ENCODE measurements at places on chromosomes 16 and 17.

DNA sequence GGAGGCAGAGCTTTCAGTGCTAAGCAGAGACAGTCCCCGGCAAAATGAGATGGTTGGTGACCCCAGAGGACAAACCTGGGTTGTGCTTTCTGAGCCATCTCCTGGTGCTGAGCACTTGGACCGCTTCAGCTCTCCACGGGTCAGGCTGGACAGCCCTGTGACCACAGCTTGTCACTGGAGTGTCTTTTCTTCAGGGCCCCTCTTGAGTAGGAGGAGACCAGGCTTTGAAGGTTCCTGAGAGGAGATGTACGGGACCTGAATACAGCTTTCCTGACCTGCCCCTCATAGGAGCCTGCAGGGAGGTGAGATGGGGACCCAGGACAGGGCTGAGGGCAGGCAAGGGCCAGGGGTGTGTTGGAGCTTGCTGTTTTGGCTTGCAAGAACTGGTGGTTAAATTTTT is 17.8 kb upstream of the ADGRG1 start:
- DNase-seq, result no peak

- DNase-seq, result no peak
These were observed 9.0 kb upstream of the NGFR start for GRCh38 chr17:49486012-49486641.

DNA sequence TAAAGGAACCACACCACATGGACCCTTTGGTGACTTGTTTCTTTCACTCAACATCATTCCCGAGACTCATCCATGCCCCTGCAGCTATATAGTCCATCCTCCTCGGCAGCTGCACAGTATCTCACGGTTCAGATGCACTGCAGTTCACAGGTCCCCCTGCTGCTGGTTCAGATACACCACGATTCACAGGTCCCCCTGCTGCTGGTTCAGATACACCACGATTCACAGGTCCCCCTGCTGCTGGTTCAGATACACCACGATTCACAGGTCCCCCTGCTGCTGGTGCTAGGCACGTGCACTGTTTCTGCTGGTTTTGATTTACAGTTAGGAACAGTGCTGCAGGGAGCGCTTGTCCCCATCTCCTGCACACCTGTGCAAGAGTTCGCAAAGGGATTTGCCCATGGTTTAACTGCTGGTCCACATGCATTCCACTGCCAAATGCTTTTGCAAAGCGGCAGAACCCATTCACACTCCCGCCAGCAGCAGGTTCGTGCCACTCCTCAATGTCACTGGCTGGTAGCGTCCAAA is 3.8 kb downstream of the HSDL1 start:
- DNase-seq, result no peak

- DNase-seq, result no peak
These were observed 38.4 kb downstream of the ABAT start for GRCh38 chr16:8712589-8713361.

GRCh38 chr16:55426865-55427484 is 52.0 kb upstream of the MMP2 start:
- no peak for DNase-seq

GRCh38 chr17:47957591-47958490 is at the start of gene PRR15L:
Gene PRR15L (minus strand): TSS chr17:47957883. CDS start chr17:47953234, 4,649 bp downstream.
- no peak for DNase-seq

DNA sequence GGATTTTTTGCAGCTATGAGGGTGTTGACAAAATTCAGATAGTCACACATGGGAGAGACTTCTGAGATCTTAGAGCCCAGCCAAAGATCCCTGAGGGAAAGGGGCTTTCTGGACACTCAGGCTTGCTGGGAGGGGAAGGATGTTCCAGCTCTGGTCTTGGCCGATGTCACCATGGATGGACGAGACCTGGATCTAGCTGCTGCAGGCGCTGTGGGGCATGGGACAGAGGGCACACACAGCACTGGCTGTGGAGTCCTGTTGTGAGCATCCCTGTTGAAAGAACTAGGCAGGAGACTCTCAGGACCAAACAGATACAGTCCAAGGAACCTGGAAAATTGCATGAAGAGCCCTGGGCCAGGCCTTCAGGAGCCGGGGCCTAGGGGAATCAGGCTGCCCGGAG is 80.1 kb upstream of the SDK2 start:
- no peak for DNase-seq

GRCh38 chr17:52965856-52966255 is 807.3 kb upstream of the CA10 start:
- DNase-seq, result no peak

- peak; percentile 58 for DNase-seq
These were observed 45.8 kb downstream of the ZNF652 start for GRCh38 chr17:49316258-49316570.

GRCh38 chr17:42975265-42975664 is 4.6 kb downstream of the PTGES3L start:
- DNase-seq, result no peak

- no peak for DNase-seq
These were observed 47.9 kb upstream of the ARHGAP17 start for GRCh38 chr16:25063102-25063501.

GRCh38 chr16:7644176-7644575 is 311.5 kb downstream of the RBFOX1 start:
- DNase-seq, result no peak

GRCh38 chr16:58157951-58158540 is 28.9 kb upstream of the CFAP20 start:
- no peak for DNase-seq

GRCh38 chr17:80773243-80773991 is 218.2 kb upstream of the CHMP6 start:
- DNase-seq, result no peak

- DNase-seq, result no peak
These were observed 774 bp upstream of the MAF start for GRCh38 chr16:79601092-79601930.

- DNase-seq, result peak; percentile 83
These were observed 1.6 kb downstream of the SIRT7 start for GRCh38 chr17:81916234-81917001.

- DNase-seq, result no peak
These were observed 149.4 kb downstream of the KCNJ12 start for GRCh38 chr17:21525464-21526130.

DNA sequence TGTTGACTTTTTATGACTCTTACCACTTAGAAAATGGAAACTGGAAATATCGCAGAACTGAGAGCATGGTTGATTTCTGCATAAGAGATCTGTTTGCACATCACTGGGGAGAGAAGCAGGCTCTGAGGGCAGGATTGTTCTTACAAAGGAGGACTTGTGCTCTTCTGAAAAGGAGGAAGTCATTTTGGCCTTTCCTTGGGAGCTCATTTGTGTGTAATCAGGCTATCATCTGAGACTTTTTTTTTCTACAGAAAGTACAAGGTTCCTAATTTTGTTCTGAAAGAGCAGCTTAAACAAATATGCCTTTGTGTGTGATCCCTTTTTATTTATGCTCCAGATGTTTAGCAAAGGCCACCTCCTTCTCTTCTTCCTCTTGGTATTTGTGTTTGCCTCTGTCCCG is 145.7 kb upstream of the CACNG5 start:
- DNase-seq, result no peak

GRCh38 chr16:11140867-11141266 is 115.1 kb downstream of the SOCS1 start:
- DNase-seq, result no peak

- peak; percentile 77 for DNase-seq
These were observed 16.5 kb downstream of the MRPS23 start for GRCh38 chr17:57833179-57833939.

DNA sequence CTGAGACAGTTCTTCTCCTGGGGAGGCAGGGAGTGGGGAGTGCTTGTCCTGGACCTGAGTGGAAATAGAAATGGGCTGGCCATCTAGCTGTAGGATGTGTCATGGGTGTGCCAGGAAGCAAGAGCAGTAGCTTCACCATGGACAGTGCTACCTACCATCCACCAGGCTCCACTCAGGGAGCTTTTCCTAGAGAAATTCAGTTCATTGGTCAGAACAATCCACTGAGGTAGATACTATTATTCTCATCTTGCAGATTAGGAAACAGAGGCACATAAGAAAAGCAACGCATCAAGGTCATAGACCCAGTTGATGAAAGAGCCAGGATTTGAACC is 372.0 kb downstream of the SLC39A11 start:
- DNase-seq, result no peak

- no peak for DNase-seq
These were observed 10.4 kb downstream of the DNAAF8 start for GRCh38 chr16:4744555-4745273.
